ENCODE measurements at places on chromosomes 5 and 9. TPM values are rescaled to one million over a fixed set of nuclear protein-coding genes. Genes with fewer than 3 reads are reported as not detected.
A peak's percentile ranks its signal among the peaks of the same experiment; 100 is the strongest.

GRCh38 chr9:27618066-27618465, 44.8 kb upstream of the C9orf72 start:
- DNase-seq = no peak

GRCh38 chr5:93884254-93884653, 142.9 kb upstream of the POU5F2 start:
- DNase-seq = no peak

GRCh38 chr9:107874137-107874536, 384.6 kb upstream of the KLF4 start:
- no peak for DNase-seq

- DNase-seq = no peak
Observed at GRCh38 chr5:134825212-134825611, 20.6 kb upstream of the C5orf24 start.

DNA sequence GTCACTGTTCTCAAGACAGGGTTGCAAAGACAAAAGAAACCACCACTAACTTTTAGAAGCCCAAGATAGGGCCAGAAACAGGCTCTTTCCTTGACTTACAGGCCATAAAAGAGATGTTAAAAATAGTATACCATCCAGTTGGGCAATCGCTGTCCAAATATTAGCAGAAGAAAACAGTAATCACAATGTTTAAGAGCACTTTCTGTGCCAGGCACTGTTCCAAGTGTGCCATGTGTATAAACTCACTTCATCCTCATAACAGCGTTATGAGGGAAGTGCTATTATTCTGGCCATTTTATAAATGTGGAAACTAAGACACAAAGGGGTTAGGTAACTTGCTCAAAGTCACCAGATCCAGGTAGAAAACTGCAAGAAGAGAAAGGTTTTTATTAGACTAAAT, 111.7 kb downstream of the KCNN2 start:
- DNase-seq = no peak

DNA sequence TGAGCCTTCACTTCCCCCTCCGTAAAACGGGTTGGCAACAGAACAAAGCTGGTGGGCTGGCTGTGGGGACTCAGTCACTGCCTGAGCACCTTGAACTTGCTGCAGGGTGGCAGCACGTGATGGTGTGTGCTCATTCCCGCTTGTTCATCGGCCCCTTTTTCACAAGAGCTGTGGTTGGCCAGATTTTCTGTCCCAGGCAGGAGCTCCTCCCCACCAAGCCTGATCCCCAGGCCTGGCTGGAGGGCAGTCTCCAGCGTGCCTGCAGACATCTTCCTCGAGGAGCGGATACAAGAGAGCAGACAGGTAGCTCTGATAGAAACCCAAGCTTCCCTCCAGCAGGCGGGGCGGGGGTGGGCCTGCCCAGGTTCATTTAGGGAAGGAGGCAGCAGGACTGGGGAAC, 61.9 kb upstream of the ORM1 start:
- DNase-seq = no peak

DNA sequence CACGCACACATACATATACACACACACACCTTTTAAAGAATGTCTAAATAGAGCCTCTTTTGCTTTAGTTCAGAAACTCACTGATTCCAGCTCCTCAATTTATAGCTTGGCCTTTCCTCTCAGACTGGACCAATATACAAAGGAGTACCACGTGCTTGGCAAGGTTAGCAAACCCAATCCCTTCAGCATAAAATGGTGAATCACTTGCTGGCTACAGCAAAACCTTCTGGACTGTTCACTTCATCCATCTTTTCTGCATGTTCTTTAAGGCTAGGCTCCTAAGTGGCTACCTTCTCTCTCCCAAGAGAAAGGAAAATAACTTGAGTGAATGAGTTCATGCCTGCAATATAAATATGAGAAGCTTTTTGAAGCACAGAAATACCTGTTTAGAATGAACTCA, 109.7 kb downstream of the LPAR1 start:
- DNase-seq = no peak

GRCh38 chr9:75041041-75041440, 12.9 kb upstream of the CARNMT1 start:
- no peak for DNase-seq

DNA sequence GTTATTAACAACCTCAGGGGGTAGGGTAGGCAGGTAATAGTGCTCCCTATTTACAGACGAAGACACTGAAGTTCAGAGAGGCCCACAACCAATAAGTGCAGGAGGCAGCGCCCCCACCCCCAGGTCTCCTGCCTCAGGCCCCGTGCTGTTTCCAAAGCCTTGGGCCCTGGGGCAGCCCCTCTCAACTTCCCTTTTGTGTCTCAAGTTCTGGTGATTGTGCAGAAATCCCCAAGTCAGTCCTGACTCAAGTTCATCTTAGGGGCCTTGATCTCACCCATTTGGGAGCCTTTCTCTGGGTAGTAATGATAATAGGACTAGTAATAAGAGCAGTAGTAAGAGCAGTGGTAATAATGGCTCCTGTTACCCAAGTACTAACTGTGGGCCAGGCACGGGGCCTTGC, 35.5 kb upstream of the ASS1 start:
- DNase-seq = no peak

DNA sequence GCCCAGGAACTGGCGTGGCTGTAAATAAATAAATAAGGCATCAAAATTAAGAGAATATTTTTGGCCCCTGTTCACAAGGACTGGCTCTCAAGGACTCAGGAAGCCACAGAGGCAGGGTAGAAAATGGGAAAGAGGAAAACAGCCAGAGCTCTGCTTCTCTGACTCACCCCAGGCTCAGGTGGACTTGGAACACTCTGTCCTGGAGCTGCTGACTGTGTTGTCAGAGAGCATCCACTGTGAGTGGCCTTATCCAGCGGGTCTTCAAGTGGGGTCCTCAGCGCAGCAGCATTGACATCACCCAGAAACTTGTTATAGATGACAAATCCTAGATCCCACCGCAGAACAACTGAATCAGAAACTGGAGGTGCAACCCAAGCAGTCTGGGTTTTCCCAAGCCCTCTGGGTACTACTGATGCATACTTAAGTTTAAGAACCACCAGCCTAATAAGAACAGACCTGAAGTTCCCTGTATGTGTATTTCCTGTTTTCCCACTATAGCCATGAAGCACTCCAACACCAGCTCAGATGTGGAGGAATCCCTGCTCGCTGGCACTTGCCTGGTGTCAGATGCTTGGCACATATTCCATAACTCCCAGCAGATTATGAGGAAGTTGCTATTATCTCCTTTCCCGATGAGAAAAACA, 20.5 kb downstream of the ADRA1B start:
- DNase-seq = peak; percentile 41

DNA sequence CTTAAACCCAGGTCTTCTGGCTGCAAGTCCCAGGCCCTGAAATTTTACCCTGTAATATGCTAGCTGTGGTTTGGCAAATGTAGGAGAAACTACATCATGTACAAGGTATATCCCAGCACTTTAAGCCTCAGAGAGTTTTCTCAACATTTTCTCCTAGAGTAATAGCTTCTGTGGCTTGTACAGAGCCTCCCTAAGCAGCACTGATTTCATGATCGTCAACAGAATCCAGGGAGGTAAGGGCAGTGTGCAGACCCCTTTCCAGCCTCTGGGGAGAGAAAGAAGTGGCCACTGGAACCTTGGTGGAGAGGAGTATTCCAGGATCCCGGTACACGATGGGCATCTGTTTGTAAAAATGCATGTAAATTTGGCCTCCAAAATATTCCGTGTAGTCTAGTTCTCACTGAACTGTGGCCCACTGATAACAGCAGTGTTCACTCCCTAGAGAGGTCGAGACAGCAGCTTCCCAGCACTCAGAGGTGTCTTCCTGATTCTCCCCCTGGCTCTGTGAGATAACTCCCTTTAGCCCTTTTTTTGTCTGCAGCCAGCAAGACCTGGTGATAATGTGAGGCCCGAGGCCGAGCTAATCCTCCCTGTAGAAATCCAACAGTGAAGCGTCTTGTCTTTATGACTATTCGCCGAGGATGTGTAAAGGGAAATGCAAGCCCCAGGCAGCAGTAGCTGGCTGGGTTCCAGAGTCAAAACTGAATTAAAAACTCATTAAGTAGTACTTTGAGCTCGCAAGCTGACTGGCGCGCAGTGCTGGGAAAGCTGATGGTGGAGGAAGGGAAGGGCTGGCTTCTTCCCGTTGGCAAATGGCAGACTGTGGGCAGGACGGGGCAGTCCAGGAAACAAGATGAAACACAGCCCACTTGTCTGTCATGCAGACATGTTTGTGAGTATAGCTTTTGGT, 59.0 kb downstream of the MAP1B start:
- peak; percentile 50 for DNase-seq

DNA sequence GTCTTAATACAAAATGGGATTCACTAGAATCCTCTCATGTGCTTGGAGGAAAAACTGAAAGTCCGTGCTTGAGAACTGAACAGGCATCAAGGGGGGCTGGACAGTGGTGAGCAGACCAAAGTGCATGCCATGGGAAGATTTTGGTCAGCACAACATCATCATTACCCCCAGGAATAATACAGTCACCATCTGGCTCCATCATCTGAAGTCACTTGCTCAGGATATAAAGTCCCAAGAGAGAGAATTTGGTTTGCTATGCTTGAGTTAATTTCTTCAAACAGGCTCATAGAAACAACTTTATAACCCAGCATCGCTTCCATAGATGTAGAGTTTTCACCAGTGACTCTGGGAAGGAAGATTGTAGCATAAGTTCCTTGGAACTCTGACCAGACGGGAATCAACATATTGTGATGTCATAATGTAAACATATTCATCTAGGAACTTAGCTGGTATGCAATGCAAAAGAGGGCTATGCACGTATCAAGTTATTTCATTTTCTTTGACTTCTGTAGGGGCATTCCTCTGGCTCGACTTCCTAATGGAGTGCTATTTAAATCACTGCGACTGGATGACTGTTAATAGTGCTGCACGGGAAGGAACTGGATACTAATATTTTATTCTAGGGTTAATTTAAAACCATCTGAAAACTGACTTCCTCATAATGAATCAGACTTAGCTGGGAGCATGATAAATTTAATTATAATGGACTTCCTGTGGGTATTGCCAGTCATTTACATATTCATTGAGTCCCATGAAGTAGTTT, 145.2 kb downstream of the MTRR start:
- DNase-seq = no peak

DNA sequence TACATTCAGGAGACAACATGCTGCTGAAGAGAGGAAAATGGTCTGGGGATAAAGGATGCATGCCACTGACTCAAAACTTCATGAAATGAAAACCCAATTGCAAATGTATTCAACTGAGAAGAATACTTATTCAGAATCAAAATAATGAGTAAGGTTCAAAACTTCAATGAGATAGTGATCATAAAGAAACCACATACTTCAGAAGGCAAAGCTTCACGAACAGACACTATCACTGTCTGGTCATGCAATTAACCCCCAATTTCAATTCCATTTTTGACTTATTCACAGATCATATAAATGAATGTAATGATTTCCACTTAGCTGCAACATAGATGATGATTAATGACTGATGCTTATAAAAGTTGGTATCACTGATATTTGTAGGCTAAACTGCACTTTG, 33.0 kb upstream of the CTNNAL1 start:
- DNase-seq = no peak

DNA sequence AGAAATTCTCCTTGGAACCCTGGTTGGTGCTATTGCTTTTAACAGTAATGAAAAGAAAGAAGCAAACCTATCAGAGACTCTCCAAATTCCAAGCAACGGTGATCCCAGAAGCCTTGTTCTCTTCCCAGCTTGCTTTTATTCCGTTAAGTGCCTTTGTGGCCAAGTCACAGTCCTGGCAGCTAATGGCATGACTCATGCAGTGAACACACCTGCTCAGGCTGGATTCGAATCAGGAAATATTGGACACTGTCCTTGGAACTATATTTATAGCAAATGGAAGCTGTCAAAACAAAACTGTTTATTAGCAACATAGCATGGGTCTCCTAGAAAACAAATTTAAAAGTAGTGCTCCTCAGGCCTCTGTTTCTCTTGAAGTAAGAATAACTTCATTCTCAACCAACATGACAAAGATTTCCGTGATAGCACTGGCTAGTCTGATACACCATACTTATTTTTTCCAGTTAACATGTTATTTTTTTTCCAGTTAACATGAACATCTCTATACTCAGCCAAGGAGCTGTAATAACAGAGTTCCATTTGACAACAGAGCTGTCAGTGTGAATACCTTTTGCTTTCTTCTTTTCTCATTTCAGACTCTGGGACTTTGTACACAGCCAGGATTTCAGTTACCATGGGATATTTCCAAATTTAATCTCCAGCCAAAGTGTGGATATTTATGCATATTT, 502.4 kb downstream of the GADD45G start:
- DNase-seq = peak; percentile 58

- DNase-seq = peak; percentile 36
Observed at GRCh38 chr9:127876764-127877562, 512 bp downstream of the AK1 start.

DNA sequence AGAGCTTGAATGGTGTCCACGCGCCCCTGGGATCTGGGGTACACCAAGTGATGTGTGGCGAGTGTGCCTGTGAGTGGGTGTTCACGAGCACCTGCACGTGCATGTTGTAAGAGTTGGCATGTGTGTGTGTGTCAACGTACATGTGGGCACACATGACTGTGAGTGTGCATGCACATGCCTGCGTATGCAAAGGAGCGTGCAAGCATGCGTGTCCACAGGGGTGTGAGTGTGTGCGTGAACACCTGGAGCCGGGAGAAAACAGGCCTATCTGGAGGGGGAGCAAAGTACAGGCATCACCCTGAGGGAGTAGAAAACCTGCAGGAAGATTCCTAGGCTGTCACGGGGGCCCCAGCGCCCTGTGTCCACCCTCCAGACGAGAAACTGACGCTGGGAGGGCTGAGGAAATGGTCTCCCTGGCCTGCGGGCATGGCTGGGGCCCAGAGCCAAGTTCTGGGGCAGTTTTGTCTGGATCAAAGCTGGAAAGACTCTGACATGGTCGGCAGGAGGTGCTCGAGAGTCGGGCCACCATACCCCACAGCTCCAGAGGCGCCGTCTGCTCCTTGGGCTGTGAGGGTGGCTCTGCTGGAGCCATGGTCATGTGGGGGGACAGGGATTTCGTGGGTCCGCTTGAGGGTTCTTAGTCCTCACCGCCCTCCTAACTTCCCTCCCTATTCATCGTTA, 31.8 kb downstream of the PTGES start:
- DNase-seq = no peak

The LCN10 gene
- 45.4 TPM for total RNA-seq

The PRXL2C gene
- 10.6 TPM for total RNA-seq

The ODF2 gene
- 9.7 TPM for total RNA-seq

The UBLCP1 gene
- 16.2 TPM for total RNA-seq

The MCTP1 gene
- 5.2 TPM for total RNA-seq

The LCNL1 gene
- 1.5 TPM for total RNA-seq

The CHSY3 gene
- 0.60 TPM for total RNA-seq

The TDRD7 gene
- total RNA-seq = 11.1 TPM

The IFNB1 gene
- not detected for total RNA-seq

Data from ovary (tissue), 10 donors.